Type B pancreatic cell (in vitro differentiated cells): ENCODE measurements at places on chromosomes 1 and 21.
A peak's percentile ranks its signal among the peaks of the same experiment; 100 is the strongest.

- H3K4me1 ChIP-seq: no peaks in the 10 kb centered on the region
- H3K27me3 ChIP-seq: no peaks in the 10 kb centered on the region
- no peak for DNase-seq
- no peak overlapping the region for H3K27ac ChIP-seq
- peaks cover 14% of the 10 kb centered on the region for H3K36me3 ChIP-seq
Measured at GRCh38 chr1:62090016-62090415, 104.6 kb upstream of the L1TD1 start.

DNA sequence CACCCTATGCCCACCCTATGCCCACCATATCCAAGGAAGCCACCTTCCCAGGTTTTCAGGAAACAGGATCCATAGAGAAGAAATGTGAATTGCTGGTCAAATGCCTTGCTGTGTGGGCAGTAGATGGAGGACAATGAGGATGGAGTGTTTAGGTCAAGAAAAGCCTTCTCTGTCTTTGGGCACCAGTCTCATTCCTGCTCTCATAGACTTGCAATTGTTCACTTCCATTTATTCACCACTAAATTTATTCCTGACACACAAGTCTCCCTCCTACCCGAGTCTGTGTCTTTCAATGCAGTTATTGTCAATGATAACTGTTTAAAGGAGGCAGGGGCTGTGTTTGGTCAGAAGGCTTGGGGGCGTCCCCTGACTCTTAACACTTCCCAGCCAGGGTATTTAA, 48.0 kb upstream of the ITPKB start:
- no peak overlapping the region for H3K4me3 ChIP-seq
- H3K27ac ChIP-seq: no peak overlapping the region
- H3K4me1 ChIP-seq: peaks cover 5% of the 10 kb centered on the region
- H3K27me3 ChIP-seq: peaks cover 5% of the 10 kb centered on the region
- no peaks in the 10 kb centered on the region for H3K36me3 ChIP-seq

- H3K36me3 ChIP-seq: no peaks in the 10 kb centered on the region
- H3K27ac ChIP-seq: no peak overlapping the region
- no peak overlapping the region for H3K4me3 ChIP-seq
Measured at GRCh38 chr1:46983166-46983829, 40.2 kb upstream of the CYP4X1 start.

GRCh38 chr1:21143752-21144151, 32.9 kb downstream of the EIF4G3 start:
- peaks cover 11% of the 10 kb centered on the region for H3K36me3 ChIP-seq
- no peaks in the 10 kb centered on the region for H3K27me3 ChIP-seq
- DNase-seq: no peak

DNA sequence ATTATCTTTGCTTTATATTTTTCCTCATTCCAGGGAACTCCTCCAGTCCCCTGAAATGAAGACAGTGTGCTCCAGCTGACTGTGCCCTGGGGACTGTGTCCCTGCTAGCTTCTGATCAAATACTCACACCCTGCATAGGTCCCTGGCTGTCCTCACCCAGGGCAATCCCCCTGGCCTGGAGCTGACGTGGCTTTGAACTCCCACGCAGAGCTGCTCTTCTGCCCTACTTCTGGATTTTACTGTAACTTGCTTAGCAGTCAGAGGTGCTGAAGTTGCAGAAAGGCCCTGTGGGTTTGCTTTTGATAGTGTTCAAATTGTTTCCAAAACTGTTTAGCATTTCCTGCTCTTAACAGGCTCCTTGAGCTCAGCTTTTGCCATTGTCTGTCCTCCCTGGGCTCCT, 186.5 kb downstream of the FASLG start:
- no peaks in the 10 kb centered on the region for H3K36me3 ChIP-seq
- no peak overlapping the region for H3K27ac ChIP-seq
- no peak for DNase-seq
- H3K4me3 ChIP-seq: no peak overlapping the region
- H3K27me3 ChIP-seq: no peaks in the 10 kb centered on the region

DNA sequence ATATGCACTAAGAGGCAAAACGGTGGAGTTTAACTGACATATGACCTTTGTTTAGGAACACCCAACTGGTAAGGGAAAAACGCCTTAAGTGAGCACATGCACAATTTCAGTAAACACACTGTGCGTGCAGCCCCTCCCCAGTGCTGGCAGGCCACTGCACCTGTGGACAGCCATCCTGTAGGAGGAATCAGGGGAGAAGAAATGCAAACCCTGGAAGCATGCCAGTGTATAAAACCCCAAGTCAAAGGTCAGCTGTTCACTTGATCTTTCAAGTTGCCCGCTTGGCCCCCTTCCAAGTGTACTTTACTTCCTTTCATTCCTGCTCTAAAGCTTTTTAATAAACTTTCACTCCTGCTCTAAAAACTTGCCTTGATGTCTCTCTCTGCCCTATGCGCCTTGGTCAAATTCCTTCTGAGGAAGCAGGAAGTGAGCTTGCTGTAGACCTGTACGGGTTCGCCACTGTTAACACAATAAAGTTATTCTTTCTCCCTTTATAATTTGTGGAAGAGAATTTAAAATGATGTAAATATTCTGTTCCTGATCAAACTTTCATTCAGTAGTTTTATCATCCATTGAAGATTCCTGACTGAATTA, 31.8 kb downstream of the USP25 start:
- peaks cover 12% of the 10 kb centered on the region for H3K4me1 ChIP-seq
- no peaks in the 10 kb centered on the region for H3K27me3 ChIP-seq
- no peak overlapping the region for H3K4me3 ChIP-seq
- H3K27ac ChIP-seq: no peak overlapping the region
- H3K36me3 ChIP-seq: peaks cover 31% of the 10 kb centered on the region

DNA sequence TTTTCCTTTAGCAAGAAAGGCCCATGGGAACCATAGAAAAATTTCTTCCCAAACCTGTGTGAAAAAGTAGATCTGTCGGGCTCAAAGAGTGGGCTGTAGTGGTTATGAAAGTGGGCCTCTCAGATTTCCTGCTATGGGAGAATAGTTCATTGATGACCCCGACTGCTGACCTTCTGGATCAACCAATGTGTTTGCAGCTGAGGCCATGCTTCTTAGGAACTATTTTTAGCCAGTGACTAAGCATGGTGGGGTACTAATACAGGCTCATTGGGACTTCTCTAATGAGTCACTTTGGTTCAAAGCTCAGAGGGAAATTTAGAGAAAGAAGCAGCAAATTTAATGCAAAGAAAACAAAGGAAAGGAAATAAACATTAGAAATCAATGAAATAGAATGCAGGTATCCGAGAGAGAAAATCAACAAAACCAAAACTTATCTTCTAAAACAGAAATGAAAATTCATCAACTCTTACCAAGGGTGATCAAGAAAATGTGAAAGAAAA, 12.6 kb upstream of the PSMA5 start:
- H3K27me3 ChIP-seq: peaks cover 4% of the 10 kb centered on the region
- no peaks in the 10 kb centered on the region for H3K36me3 ChIP-seq
- H3K27ac ChIP-seq: no peak overlapping the region

DNA sequence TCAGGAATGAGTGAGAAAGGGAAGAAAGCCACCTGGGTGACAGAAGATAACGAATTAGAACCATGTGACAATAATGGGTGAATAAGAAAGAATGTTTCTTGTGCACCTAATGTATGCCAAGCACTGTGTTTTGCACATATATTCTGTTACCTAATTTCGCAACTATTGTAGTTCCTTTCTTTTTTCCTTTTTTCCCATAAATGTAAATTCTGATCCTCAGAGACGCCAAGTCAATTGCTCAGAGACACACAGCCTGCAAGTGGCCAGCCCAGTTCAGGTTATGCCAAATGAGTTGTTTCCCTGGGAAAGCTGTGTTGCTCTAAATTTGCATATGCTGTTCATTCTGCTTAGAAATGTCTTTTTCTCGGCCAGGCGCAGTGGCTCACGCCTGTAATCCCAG, 1.7 kb upstream of the RSPO1 start:
- peaks cover 53% of the 10 kb centered on the region for H3K27me3 ChIP-seq
- no peak overlapping the region for H3K27ac ChIP-seq
- no peak overlapping the region for H3K4me3 ChIP-seq
- DNase-seq: no peak
- H3K4me1 ChIP-seq: peaks cover 12% of the 10 kb centered on the region
- H3K36me3 ChIP-seq: no peaks in the 10 kb centered on the region

DNA sequence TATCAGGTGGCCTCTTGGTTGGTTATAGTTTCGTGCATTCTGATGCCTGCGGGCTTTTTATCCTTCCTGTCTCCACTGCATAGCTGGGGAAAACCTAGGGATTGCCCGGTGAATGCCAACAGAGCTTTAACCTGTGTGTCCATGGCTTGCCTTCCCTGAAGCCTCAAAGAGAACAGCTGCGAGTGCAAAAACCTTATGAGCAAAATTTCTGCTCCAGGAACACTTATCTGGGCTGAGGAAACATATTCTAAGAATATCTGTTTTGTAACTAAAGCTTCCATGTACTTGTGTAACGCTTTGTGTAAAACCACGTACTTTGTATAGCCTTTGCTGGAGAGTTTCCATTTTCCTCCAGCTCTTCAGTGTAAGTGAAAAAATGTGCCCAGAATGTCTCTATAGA, 7.2 kb downstream of the CNST start:
- H3K36me3 ChIP-seq: peaks cover 5% of the 10 kb centered on the region
- H3K27me3 ChIP-seq: no peaks in the 10 kb centered on the region
- no peak overlapping the region for H3K27ac ChIP-seq

- H3K4me3 ChIP-seq: no peak overlapping the region
- H3K36me3 ChIP-seq: peaks cover 6% of the 10 kb centered on the region
- no peak overlapping the region for H3K27ac ChIP-seq
- DNase-seq: no peak
Measured at GRCh38 chr1:25869909-25870606, 5.5 kb downstream of the PAQR7 start.

- no peaks in the 10 kb centered on the region for H3K36me3 ChIP-seq
- no peak for DNase-seq
- no peak overlapping the region for H3K4me3 ChIP-seq
- peaks cover 4% of the 10 kb centered on the region for H3K27me3 ChIP-seq
- H3K4me1 ChIP-seq: peaks cover 4% of the 10 kb centered on the region
Measured at GRCh38 chr1:186839041-186839400, 10.3 kb downstream of the PLA2G4A start.

DNA sequence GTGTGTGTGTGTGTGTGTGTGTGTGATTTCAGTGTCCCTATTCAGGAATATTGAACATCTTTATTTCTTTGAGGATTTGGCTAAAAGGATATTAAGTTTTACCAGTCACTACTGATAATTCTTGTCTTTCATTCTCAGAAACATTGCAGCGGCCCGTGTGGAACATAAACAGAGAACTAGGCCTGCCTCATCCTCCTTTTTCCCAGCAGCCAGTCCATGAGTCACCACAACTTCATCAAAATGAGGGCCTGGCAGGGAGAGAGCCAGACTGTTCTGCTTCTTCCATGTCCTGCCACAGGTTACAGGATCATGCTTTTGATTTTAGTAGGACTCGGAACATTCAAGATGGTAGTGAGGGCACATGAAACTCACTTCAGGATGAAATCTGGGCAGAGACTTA, 50.7 kb downstream of the LRIG2 start:
- H3K4me1 ChIP-seq: no peaks in the 10 kb centered on the region
- DNase-seq: no peak

- no peaks in the 10 kb centered on the region for H3K27me3 ChIP-seq
- no peak overlapping the region for H3K4me3 ChIP-seq
- DNase-seq: no peak
- H3K4me1 ChIP-seq: no peaks in the 10 kb centered on the region
Measured at GRCh38 chr21:25581582-25581981, 25.7 kb downstream of the MRPL39 start.

DNA sequence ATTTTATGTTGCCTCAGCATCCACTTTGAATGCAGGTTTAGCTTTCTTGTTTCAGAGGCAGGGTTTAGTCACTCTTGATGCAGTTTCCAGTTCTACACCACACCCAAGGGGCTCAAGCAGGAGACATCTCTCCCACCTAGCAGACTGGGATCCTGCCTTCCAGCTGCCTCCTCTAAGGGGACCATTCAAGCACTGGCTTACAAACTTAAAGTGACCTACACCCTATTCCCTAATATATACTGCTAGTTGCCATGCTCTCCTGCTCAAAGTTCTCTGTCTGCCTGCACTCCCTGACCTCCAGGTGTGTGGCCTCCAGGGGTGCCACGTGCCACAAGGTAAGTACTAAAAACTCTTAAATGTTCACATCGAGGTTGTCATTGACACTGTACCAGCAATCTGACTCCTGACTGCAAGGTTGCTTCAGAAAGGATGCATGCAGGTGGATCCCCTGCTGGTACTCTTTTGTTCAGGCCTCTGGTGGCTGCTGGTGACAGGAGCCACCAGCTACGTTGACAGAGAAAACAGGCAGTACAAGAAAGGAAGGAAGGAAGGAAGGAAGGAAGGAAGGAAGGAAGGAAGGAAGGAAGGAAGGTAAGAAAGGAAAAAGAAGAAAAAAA, 185.9 kb downstream of the COQ8A start:
- no peaks in the 10 kb centered on the region for H3K27me3 ChIP-seq
- H3K27ac ChIP-seq: no peak overlapping the region
- no peak for DNase-seq
- peaks cover under 1% of the 10 kb centered on the region for H3K36me3 ChIP-seq
- H3K4me1 ChIP-seq: no peaks in the 10 kb centered on the region

- peak overlapping the region; percentile 79 for H3K27ac ChIP-seq
- H3K27me3 ChIP-seq: no peaks in the 10 kb centered on the region
- H3K4me3 ChIP-seq: no peak overlapping the region
- DNase-seq: no peak
- no peaks in the 10 kb centered on the region for H3K36me3 ChIP-seq
Measured at GRCh38 chr1:18940303-18941020, 16.0 kb downstream of the IFFO2 start.

DNA sequence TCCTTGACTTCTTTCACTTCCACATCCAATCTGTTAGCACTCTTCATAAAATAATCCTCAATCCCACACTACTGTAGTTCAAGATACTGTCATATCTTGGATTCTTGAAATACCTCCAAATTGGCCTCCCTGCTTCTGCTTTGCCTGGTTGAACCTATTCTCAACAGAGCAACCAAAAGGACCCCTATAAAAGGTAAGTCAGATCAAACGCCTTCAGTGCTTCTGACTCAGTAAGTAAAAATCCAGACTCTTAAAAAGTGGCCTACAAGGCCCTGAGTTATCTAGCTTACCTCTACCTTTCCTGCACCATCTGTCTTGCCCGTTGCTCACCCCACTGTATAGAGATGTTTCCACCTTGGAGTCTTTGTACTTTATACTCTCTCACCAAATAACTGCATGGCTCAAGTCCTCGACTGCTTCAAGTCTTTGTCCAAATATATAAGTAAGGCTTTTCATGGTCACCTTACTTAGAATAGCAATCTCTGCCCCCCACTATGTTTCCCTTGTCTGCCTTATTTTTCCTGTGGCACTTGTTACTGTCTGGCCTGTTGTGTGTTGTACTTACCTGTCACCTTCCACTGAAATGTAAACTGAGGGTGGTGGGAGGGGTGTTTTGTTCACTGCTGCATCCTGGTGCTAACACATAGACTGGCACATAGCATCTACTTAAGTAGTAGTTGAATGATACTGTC, 5.1 kb upstream of the PIGV start:
- DNase-seq: no peak
- no peaks in the 10 kb centered on the region for H3K27me3 ChIP-seq
- peaks cover 35% of the 10 kb centered on the region for H3K36me3 ChIP-seq
- peak overlapping the region; percentile 99 for H3K27ac ChIP-seq

GRCh38 chr1:219041818-219042217, 131.9 kb upstream of the LYPLAL1 start:
- H3K4me1 ChIP-seq: peaks cover 7% of the 10 kb centered on the region
- no peak for DNase-seq
- H3K4me3 ChIP-seq: no peak overlapping the region
- no peak overlapping the region for H3K27ac ChIP-seq
